ENCODE measurements at places on chromosomes 4 and X.

DNA sequence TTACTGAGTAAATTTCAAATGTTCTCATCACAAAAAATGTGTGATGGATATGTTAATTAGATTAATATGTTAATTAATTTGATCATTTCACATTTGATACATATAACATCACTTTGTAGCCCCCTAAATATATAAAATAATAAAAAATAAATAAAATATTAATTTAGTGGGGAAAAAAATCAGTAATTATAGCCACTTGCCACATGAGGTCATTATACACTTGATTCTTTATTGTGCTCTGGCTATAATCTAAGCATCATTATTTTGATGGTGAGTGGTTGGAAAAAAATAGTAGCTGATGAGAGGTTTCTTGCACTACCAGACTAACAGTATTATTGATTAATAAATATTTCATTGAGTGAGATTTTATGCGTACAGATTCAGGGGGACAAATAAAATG lies 57.4 kb downstream of the DCK start:
- no peak for DNase-seq

DNA sequence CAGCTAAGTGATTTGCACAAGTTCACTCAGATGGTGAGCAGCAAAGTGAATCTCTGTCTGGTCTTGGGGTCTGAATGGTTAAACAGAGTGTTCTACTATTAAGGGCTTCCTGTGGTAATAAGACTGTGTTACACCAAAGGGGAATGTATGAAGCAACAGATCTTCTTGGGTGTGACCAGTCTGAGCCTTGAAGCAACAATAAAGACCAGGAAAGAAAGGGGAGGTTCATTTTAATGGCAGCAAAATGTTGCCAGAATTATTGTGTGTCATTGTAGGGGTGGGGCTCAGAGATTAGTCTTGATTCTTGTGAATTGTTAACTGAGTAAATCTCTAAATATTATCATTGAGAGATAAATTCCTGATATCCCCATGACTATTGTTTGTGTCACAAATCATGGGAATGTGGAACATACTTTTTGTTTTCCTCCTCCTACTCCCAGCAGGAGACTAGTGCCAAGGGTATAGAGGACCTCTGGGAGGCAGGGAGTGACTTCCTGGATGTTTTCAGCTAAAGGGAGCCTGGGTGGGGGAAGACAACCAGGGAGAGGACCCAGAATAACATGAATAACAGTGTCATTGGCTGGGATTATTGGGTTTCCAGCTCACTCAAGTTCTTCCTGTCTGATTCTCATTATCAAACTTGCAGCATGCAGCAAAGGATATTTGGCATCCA lies 141.4 kb upstream of the PAK3 start:
- DNase-seq: no peak

DNA sequence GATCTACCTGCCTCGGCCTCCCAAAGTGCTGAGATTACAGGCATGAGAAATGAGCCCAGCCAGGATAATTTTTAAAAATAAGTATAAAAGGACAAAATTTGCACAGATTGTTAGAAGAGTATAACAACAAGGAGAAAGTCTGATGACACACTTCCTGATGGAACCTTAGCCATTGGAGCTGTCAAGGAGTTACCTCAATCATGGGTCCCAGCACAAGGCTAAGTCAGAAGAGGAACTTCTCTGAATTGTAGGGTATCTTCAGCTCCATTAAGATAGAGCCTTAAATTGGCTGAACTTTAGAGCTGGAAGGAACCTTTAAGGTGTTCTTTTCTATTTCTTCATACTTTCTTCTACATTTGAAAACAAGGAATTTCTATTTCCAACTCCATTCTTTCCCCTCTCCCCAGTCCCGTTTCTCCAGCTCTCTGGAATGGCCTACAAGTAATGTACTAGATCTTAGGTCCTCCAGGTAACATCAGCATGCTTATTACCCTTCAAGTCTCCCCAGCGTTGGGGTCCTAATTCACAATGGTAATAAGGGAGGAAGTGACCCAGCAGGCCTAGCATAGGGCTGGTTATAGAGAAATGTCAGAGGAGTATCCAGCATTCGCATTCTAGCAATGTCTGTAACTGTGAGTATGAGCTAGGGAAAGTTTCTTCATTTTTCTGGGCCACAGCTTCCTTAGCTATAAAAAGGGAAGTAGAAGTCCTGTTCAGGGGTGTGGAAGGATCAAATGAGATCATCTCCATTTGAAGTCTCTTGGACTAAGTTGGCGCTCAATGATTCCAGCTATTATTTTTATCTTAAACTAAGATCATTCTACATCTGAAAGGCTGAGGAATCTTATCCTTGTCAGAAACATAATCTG lies 18.5 kb upstream of the RBPJ start:
- DNase-seq: no peak

- no peak for DNase-seq
Measured at GRCh38 chrX:18875256-18875878, 108.5 kb downstream of the PHKA2 start.

DNA sequence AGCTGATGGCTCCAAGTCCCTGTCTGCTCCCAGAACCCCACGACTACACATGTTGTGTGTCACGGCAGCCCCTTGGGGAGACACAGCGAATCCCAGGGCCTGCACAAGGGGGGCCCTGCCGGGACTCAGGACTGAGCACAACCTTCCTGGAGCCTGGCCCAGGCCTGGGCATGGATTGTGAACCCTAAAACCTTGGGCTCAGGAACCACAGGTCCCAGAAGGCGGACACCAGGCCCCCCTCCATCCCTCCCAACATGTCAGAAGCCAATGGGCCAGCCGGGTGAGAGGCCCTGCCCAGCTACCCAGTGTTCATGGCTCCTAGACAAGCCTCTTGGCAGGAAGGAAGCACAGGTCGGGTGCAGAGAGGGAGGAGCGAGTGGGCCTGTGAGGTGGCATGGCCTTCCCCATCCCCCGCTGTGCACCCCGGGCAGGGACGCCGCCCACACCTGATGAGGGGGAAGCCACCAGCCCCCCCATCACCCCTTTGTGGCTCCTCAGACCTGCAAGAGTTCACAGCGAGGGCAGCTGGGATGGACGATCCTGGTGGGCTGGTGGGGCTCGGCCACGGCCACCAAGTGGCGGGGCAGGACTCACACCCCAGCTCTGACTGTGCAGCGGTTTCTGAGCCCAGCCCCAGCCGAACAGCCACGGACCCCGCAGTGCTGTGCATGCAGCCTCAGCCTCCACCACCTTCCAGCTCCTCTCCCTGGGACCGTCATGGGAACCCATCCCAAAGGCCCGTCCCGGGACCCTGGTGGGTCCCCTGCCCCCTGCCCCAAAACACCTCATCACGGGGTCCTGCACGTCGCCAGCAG lies 3.7 kb downstream of the PDE6B start:
- DNase-seq: peak; percentile 88

DNA sequence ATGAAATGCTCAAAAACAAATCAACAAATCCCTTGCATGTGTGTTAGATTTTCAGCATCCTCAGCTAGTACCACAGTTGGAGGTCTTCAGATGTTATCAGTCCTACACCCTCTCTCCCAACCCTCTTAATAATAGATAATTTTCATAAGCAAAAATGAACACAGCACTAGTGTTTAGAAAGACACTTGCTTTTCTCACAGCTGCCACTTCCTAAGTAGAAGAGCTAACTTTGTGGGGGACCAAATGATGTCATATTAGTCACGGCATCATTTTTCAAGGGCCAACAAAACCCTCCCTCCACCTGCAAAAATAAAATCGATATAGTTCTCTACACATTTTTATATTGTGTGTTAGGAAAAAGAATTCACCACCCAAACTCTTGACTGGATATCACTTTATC lies 163.5 kb upstream of the GYPA start:
- DNase-seq: no peak

DNA sequence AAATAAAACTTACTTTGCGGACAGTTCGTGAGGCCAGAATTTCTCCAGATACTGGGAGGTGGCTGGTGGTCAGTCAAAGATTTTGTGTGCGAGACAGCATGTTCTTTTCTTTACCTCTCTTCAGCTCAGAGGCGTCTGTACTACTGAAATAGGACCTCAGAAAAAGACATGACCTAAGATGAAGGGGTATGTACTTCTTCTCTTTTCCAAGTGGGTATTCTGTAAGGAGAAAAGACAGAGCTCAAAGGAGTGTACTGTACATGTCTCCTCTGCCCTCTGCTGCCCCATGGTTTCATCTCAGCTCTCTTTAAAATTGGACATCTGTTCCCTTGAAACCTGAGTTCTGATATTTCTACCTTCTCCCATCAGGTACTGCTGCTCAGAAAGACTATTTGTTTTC lies 38.1 kb downstream of the SEPTIN11 start:
- no peak for DNase-seq

Measured in chondrocyte (in vitro differentiated cells).